Tibial nerve (tissue), 4 donors: ENCODE measurements at places on chromosomes 12 and 14. TPM values are rescaled to one million over a fixed set of nuclear protein-coding genes. Genes with fewer than 3 reads are reported as not detected.

The TEX52 gene
- not detected for total RNA-seq

The TUNAR gene
- not detected for total RNA-seq

DNA sequence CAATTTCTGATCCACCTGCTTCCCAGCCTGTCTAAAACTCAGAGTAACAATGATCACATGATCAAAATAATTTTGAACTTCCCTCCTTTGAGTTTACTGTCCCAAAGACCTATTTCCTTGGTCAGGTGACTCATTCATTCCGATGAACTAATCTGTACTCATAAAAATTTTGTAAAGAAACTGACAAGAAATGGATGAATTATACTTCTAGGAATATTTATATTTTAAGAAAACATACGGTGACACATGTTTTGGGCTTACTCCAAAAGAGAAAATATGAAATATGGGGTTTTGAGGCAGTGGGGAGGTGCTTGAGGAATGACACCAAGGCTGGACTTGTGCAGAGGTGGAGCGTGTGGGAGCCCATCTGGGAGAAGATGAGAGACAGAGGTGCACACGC is 42.0 kb downstream of the GUCY2C start:
- H3K27ac ChIP-seq = no peak overlapping the region
- H3K4me3 ChIP-seq = no peak overlapping the region
- DNase-seq = no peak
- no peaks in the 10 kb centered on the region for H3K36me3 ChIP-seq
- no peaks in the 10 kb centered on the region for H3K4me1 ChIP-seq

DNA sequence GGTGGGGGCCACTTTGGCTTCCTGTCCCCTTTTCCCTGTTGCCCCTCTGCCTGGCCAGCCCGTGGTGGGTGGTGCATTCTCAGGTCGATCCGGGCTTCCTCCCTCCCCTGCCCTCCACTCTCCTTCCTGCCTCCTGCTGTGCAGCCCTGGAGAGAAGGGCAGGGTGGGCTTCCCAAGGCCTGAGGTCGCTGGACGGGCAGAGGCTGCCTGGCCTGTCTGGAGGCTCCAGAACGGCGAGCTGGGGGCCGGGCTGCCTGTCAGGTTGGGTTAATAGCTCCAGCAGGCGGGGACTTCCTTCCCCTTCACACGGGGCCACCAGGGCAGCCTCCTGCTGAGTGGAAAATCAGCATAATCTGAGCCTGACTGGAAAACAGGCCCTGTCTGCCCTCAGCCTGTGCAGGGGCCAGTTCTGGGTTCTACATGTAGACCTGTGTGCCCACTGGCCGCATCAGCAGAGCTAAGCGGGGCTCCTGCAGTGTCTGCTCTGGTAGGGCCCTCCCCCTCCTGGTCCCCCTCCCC is 11.3 kb downstream of the KIF26A start:
- H3K36me3 ChIP-seq = no peaks in the 10 kb centered on the region
- H3K4me1 ChIP-seq = peaks cover 24% of the 10 kb centered on the region
- no peak overlapping the region for H3K27ac ChIP-seq
- H3K4me3 ChIP-seq = no peak overlapping the region
- DNase-seq = no peak

GRCh38 chr12:93163260-93164036 is 214.3 kb upstream of the NUDT4 start:
- no peaks in the 10 kb centered on the region for H3K4me1 ChIP-seq
- H3K27me3 ChIP-seq = no peaks in the 10 kb centered on the region
- no peak overlapping the region for H3K27ac ChIP-seq
- no peak for DNase-seq

DNA sequence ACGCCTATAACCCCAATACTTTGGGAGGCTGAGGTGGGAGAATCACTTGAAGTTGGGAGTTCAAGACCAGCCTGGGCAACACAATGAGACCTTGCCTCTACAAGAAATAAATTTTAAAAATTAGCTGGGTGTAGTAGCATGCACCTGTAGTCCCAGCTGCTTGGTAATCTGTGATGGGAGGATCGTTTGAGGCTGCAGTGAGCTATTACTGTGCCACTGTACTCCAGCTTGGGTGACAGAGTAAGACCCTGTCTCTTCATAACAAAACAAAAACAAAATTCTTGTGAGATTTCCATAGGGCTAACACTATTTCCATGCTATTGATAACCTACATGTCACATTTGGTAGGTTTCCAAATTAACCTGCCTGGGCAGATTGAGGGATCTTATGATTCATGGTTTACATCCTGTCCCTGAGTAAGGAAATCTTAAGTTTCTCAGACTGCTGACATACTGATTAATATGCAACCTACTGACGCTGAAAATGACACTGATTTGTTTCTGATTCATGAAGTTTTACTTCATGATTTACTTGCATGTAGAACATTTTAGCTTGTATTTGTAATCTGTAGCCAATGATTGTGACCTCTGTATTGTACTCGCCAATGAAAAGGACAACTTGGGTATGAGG is 15.9 kb downstream of the ATP6V1D start:
- H3K4me1 ChIP-seq = no peaks in the 10 kb centered on the region
- DNase-seq = no peak
- H3K4me3 ChIP-seq = no peak overlapping the region
- no peak overlapping the region for H3K27ac ChIP-seq
- peaks cover 14% of the 10 kb centered on the region for H3K36me3 ChIP-seq
